Activated CD4-positive, alpha-beta memory T cell treated with anti-CD3 and anti-CD28 coated beads, Interleukin-2, amount 10 ng/mL, durations not matched to agents 7 days and 5 days (primary cell): ENCODE measurements at places on chromosomes 11 and 22.

DNA sequence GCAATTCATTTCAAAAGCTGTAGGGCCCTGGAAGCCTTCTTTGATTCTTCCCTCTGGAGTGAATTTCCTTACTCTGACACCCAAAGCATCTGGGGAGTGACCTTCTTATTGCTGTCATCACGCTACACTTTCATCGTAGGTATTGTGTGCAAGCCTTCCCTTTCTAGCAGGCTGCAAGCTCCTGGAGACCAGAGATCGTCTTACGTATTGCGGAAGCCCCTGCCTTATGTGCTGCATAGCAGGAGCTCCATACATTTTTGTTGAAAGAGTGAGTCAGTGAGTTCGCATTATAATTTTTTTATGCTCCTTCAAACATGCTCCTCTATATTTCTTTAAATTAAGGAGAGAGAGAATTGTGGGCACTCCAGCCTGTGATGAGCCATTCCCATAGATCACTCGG, 21.2 kb upstream of the TMEM218 start:
- DNase-seq, result no peak

DNA sequence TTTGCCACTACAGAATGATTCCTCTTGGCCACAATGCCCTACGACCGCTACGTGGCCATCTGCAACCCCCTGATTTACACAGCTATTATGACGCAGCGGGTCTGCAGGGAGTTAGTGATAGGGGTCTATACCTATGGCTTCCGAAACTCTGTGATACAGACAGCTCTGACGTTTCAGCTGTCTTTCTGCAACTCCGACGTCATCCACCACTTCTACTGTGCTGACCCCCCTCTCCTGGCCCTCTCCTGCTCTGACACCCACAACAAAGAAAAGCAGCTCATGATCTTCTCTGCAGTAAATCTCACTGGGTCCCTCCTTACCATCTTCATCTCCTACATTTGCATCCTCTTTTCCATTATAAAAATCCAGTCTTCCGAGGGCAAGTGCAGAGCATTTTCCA, 52.3 kb upstream of the OR5P2 start:
- DNase-seq, result no peak

DNA sequence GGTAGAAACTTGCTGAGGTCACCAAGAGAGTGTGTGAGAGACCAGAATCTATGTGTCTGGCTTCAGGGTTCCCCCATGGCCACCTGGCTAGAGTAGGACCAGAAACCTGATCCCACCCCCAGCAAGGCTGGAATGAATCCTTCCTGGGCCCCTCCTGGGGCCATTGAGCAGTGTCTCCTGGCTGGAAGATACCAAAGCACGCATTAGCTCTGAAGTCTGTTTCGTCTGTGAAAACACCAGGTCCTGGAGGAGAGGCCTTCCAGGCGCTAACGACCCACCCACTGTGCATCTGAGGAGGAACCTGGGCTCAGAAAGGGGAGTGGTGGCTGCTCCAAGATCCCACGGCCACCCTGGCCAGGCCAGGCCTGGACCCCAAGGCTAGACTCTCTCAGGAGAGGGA, 15.5 kb upstream of the TSKU start:
- DNase-seq, result no peak

GRCh38 chr11:12862696-12863469, 146.2 kb upstream of the RASSF10 start:
- DNase-seq, result no peak

GRCh38 chr11:75539459-75540334, 14.0 kb upstream of the GDPD5 start:
- DNase-seq, result no peak

GRCh38 chr11:130269326-130269943, 45.3 kb downstream of the ZBTB44 start:
- no peak for DNase-seq

DNA sequence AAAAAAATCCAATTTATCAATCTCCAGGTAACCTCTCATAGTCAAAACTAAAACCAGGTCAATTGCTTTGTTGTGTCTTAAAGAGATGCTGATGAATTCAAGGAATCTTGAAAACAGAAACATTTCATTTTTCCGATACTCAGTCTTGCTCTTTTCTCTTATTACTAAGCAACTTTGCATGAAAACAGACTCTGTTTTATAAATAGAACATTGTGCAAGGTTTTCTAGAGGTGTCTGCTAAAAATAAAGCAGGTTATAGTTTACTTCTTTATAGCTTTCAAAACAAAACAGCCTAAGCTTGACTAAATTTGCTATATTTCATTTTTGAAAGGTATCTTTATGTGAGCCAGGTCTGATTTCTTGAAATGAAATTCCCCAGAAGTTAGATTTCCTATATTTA, 109.3 kb downstream of the ARL14EP start:
- DNase-seq, result no peak
